ENCODE measurements at places on chromosomes 3 and 15.

GRCh38 chr15:45734260-45734711, 99.5 kb downstream of the SQOR start:
- DNase-seq = no peak

DNA sequence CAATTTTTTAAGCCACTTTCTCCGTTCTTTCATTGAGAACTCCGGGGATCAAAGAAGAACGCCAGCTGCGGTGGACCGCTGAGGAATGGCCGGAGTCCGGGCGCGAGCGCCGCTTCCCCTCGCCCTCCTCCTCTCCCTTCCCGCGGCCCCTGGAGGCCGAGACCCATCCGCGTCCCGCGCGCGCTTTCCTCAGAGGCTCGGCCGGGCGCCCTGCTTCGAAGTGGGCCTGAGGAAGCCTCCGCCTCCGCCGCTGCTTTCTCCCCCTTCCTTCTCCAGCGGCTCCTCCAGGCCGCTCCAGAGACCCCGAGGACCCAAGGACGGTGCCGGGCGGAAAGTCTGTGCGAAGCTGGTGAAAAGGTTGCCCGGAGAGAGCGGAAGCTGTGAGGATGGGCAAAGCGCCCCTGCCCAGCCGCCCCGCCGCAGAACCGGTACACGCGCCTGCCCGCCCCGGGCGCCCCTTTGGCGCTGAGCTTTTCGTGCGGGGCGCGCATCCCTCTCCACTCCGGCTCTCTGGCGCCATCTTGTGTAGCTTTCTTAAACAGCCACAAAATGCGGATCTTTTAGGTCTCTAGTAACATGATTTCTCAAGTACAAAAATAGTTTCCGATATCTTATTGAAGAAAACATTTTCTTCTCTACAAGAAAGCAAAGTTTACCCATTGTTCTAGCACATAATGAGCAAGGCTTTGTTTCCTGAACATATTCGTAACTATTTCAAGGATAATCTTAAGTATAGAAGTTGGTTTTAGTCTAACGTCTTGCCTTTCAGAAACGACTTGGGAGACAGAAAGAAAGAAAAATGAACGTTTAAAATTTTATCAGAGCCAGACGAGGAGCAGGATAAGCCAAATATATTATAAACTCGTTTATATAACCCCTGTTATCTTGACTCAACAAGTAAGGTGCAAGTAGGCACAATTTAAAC, 59.2 kb upstream of the FAM174B start:
- peak; percentile 84 for DNase-seq

GRCh38 chr3:156460206-156460611, 94.7 kb downstream of the SSR3 start:
- DNase-seq = no peak

- DNase-seq = no peak
These were observed 1.1 kb downstream of the NPTN start for GRCh38 chr15:73631915-73632669.

DNA sequence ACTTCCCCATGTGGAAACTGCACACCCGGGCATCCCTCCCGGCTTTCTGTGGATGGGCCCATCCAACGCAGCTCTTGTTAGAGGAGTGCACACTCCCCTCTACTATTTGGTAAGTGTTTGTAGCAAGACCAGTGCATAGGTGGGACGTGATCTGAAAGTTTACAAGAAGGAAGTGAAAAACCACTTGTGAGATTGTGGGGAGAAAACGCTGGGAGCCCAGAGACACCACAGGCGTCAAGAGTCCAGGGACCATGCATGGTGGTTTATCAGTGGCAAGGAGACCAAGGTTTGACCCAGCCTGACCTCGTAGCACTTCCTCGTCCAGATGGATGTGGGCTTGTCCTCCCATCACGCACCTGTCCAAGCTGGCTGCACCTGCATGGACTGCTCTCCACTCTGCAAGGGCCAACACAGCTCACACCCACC, 51.6 kb downstream of the ATP10A start:
- DNase-seq = peak; percentile 69

DNA sequence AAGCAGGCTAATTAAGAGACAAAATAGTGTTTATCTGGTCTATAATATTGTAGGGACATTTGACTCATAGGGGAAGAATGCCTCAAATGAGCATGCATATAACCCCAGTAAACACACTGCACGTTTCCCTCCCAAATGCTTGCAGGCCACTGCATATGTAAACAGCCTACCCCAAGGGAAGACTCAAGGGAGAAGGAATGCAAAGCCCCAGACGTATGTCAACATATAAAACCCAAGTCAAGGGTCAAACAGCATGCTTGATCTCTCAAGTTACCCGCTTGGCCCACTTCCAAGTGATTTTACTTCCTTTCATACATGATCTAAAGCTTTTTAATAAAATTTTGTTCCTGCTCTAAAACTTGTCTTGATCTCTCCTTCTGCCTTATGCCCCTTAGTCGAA, 1090.0 kb downstream of the OTOL1 start:
- no peak for DNase-seq

GRCh38 chr3:150080058-150080730, 109.5 kb upstream of the PFN2 start:
- no peak for DNase-seq

GRCh38 chr3:70829092-70829491, 516.7 kb upstream of the MDFIC2 start:
- DNase-seq = no peak

GRCh38 chr3:122993124-122993978, 34.2 kb downstream of the SEMA5B start:
- DNase-seq = no peak

GRCh38 chr3:134640872-134641470, 9.9 kb downstream of the KY start:
- DNase-seq = no peak

DNA sequence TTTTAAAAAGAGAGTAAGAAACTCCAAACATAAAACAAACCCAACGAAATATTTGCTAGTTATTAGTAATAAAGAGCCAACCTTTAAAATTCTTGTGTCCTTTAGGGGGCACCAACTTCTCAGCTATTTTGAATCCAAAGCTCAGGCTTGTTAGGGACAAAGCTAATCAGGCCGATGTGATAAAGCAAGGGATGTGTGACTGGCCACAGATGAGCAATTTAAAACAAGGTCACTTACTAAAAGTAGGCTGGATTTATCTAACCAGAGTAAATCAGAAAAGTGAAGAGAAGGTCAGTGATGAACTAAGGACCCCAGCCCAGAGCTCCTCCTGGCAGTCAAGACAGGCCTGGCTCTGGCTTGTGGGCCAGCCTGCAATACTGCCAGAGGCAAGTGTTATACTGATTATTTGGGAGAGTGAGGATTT, 108.5 kb downstream of the CYP19A1 start:
- no peak for DNase-seq

GRCh38 chr3:16407366-16407765, 106.1 kb downstream of the RFTN1 start:
- DNase-seq = no peak

- DNase-seq = no peak
These were observed 195.1 kb upstream of the ICE2 start for GRCh38 chr15:60673918-60674558.

- no peak for DNase-seq
These were observed 9.6 kb downstream of the CPOX start for GRCh38 chr3:98583766-98584165.

DNA sequence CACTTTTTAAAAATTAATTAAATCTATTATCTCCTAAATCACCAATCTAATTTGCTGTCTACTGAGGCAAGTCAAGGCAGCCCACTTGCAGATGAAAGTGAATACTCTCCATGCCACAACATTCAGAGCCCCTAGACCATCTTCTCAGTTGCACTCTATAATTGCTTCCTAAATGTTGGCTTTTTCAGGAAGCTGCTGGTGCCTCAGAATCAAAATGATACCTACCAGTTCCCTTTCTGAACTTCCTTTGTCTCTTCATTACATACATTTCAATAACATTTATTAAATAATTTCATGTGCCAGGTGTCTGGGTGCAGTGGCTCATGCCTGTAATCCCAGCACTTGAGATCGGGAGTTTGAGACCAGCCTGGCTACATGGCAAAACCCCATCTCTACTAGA, 124.1 kb downstream of the SERPINI1 start:
- DNase-seq = no peak

DNA sequence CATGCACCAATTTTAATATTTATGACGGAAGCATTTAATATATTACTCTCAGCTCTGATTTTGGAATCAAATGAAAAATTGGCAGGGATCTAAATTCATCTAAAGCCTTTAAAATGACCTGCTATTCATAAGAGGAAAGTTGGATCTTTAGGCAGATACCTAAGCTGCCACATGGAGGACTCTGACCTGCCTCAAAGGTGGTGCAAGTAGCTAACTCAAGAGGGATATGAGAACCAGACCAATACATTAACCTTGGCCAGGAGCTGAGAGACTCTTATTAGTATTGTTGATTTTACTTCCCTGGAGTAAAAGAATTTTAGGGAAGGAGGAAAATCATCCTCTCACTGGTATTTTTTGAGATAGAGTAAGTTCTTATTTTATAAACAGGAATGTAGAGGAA, 17.7 kb downstream of the ZNF654 start:
- DNase-seq = no peak

DNA sequence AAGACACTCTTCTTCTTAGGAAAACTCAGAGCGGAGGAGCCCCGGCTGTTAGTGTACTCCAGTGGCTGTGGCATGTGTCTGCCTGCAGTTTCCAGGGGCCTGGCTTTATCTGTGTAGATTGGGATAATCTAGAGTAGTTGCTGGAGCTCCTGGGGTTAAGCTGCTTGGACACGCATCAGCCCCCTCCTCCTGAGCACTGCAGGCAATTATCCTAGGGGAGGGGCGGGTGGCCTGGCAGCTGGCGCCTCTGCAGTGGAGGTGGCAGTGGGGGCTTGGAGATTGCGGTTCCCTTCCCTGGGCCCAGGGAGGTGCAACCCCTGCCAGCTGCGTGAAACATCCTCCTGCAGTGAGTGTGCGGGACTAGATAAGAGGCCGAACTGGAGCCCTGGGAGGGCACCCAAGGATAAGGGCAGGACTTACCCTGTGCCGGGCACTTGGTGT, 68.2 kb downstream of the EFCAB12 start:
- no peak for DNase-seq

- no peak for DNase-seq
These were observed 238.9 kb downstream of the SUCLG2 start for GRCh38 chr3:67415511-67415910.

- no peak for DNase-seq
These were observed 41.9 kb downstream of the ATP8B4 start for GRCh38 chr15:50077176-50077575.

GRCh38 chr15:60297047-60297446, 100.7 kb downstream of the ANXA2 start:
- no peak for DNase-seq

DNA sequence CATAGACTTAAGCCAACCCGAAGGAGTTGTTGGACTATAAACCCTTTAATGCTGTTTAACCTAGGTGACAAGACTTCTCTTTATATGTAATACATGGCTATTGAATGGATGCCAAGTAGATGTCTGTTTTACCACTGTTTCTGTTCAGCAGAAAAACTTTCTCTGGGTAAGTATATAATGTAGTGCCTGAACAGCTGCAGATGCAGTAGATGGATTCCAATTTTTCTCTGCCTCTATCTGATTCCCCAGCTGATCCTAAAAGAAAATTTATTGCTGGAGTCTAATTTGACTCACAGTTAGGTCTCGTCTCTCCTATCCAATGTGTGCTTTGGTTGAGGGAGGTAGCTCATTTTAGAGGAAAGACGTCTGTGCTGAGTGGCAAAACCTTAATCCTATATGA, 256.5 kb upstream of the CBLB start:
- DNase-seq = no peak

DNA sequence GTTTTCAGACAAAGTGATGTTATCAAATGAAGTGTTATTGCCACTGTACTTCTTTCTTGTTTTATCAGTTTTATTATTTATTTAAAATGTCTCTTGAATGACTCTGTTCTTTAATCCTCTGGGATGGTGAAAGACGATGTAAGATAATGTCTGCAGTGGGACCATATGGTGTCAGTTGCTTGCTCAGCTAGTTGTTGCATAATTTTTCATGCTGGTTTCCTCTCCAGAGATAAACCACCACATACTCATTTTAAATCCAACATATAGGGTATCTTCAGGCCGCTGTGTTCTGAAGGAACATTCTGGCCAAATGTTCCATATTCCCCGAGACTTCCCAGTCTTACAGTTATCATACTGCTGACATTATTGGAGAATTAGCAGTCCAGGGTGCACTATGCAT, 75.9 kb downstream of the GABRG3 start:
- no peak for DNase-seq

DNA sequence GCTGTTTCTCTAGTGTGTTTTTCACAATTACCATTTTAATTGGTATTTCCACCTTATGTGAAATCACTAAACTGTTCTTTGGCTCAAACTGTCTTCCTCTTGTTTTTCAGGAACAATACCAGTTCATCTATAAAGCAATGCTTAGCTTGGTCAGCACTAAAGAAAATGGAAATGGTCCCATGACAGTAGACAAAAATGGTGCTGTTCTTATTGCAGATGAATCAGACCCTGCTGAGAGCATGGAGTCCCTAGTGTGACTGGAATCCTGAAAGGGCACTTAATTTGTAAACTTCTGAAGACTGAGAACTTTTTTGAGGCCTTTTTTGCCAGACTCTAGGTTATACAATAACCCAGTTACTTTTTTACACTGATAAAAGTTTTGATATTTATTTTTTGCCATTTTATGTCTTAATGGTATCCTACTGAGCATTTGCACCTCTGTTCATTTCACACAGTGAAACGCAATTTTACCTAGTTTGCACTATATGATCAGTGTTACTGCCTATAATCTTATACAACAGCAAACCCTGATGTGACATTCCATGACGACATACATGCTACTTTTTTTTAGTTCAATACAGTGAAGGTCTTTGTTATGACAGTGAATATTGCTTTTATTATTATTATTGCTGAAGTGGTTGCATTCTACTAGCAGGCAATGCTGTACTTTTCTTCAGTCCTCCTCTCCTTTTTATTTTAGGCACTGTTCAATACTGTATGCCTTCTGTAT, 80.1 kb downstream of the FEZF2 start:
- DNase-seq = no peak

DNA sequence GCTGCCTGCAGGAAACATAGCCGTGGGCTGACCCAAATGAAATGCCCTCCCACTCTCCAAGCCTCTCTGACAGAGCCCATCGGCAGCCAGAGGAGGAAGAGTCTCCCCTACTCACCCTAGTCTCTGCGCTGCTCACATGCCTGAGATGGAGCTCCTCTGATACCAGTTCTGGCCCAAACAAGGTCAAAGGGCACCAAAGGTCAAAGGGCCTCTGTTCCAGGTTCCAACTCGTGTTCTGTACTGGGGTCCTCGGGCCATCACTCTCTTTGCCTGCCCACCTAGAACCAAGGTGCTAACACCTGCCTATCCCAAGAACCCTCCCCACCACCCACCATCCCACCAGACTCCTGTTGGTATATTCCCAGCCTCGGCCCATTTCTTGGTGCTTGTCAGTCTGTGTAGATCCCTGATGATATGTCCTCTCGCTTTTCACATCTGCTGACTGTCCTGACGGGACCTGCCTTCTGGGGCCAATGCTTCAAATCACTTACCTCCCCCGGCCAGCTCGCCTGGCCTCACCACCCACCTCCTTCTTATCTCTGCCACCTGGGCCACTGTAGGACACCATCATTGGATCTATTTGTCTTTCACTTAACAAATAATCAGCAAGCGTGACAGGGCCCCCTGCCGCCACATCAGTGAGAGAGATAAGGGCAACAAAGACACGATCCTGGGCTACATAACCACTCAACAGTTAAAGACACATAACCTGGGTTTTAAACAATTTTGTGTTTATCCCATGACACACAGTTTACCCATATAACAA, 90.4 kb downstream of the SRGAP3 start:
- no peak for DNase-seq

GRCh38 chr3:45819543-45819942, 22.4 kb downstream of the LZTFL1 start:
- DNase-seq = no peak

- DNase-seq = no peak
These were observed 410 bp downstream of the LRRC49 start for GRCh38 chr15:70892912-70893560.

All from natural killer cell treated with Interleukin-12 subunit alpha and Interleukin-12 subunit beta and Interleukin-15 and Interleukin-18, amount 100 ng/mL, for 72 hours (primary cell).